ENCODE measurements at places on chromosomes 1 and 21. TPM values are rescaled to one million over a fixed set of nuclear protein-coding genes. Genes with fewer than 3 reads are reported as not detected.

NUP210L gene
- not detected for total RNA-seq

CNN3 gene
- total RNA-seq, result 321 TPM

TCEA3 gene
- total RNA-seq, result 1.7 TPM

TENT5C gene
- 0.78 TPM for total RNA-seq

DPYD gene
- 32.5 TPM for total RNA-seq

LHX4 gene
- 0.20 TPM for total RNA-seq

DDAH1 gene
- total RNA-seq, result 25.5 TPM

HUNK gene
- 0.48 TPM for total RNA-seq

NTNG1 gene
- not detected for total RNA-seq

SELENBP1 gene
- total RNA-seq, result 5.2 TPM

KCNT2 gene
- not detected for total RNA-seq

- peak; percentile 56 for DNase-seq
These were observed 9.0 kb downstream of the TSACC start for GRCh38 chr1:156347331-156347730.

- DNase-seq, result no peak
These were observed 255.1 kb downstream of the NFIA start for GRCh38 chr1:61337441-61337951.

DNA sequence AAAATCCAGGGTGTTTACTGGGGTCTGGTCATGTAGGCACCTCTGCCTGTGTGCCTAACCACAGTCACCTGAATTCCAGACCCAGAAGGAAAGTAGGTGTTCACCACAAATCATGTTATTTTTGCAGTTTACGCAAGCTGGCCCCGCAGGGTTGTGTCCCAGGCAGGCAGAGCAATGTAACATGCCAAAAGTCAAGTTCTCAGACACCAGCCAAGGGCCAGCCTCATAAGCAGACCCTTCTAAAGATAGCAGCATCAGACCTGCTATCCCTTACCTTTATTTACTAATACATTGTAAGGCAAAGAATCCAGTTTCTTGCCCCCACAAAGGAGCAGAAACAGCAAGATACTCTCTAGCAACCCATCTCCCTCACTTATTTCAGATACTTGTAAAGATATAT is 83.0 kb downstream of the GPR161 start:
- DNase-seq, result no peak

GRCh38 chr1:246035060-246035541 is 472.0 kb downstream of the SMYD3 start:
- DNase-seq, result peak; percentile 54

- DNase-seq, result peak; percentile 2
These were observed 53.7 kb downstream of the ZBTB8A start for GRCh38 chr1:32592943-32593342.

DNA sequence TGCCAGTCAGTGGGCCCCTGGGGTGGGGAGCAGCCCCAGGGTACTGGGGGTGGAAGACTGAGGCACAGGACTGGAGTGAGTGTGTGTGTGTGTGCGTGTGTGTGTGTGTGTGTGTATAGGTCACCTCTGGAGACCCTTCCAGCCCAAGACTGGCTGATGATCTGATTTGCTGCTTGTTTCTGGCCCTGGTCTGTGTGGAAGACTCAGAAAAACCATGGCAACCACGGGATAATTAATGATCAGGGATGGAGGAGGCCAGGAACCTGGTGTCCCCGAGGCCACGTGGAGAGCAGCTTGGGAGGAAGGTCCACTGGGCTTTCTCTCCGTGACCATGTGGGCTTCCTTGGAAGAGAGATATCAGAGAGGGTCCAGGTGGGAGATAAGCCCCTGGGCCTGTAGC is 4.8 kb upstream of the ACTL8 start:
- DNase-seq, result no peak

DNA sequence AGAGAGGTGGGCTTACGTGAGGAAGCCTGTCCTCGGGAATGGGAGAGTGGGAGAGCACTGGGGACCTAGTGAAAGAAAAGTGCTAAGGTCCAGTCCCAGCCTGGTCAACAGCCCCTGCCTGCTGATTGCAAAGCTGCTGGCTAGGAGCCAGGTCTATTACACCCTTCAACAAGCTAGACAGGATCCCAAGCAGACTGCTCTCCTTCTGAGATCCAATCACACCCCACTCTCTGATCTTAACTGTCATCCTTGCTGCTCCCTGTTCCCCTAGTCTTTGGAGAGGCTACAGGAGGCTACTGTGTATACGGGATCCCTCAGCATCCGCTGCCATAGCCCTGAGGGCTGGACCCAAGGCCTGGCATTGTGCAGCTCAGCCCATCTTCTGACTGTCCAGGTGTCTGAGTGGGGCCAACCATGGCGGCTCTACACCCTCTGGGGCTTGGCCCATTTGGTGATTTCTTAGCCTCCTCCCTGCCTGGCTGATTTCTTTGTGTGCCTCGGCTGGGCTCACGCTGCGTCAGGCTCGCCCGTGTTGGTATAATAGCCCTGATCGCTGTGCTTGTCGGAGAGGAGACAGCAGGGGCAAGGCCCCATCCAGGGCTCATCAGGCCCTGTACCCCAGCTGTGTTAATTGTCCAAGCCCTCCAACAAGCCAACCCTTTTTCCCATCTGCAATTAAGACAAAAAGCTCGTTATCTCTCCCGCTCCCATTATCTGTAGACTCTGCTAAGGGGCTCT is 43.9 kb downstream of the NAV1 start:
- peak; percentile 73 for DNase-seq

GRCh38 chr1:36123356-36123755 is 1.7 kb downstream of the COL8A2 start:
- no peak for DNase-seq

- DNase-seq, result peak; percentile 64
These were observed at the start of gene SIM2 for GRCh38 chr21:36698981-36699545. SIM2 (plus strand) TSS chr21:36699115; CDS start chr21:36699747, 632 bp downstream.

DNA sequence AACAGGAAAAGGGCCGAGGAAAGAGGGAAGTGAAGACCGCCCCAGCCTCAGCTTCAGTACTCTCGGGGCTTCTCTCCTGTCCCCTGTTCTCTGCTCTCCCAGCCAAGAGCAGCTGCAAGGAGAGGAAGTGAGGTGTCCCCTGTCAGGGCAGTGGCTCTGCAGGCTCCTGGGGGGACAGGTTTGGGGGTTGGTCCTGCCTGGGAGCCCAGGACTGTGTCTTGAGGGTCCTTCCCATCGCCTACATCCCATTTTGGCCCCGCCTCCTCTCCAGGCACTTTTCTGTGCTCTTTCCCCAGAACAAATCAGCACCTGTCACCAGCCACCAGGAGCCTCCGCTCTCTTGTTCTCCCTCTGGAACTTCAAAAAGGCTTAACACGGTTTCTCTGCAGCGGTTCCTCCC is 82.6 kb downstream of the VWA5B1 start:
- DNase-seq, result no peak

DNA sequence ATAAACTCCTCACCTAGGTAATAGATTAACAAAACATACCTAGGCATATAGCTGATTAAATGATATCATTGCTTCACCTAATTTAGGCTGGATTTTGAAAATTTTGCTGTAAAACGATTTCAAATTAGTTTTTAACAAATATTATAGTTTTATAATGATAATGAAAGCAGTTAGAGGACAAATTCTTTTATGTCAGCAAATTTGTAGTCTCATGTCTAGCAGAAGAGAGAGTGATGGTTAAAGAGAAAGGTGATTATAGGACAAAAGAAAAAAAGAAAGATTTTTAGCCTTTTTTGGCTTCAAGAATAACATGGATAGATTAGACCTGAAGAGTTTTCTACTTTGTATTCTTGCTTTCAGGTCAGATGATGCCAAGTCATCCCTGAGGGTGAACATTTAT is 3.6 kb upstream of the DPH5 start:
- no peak for DNase-seq

DNA sequence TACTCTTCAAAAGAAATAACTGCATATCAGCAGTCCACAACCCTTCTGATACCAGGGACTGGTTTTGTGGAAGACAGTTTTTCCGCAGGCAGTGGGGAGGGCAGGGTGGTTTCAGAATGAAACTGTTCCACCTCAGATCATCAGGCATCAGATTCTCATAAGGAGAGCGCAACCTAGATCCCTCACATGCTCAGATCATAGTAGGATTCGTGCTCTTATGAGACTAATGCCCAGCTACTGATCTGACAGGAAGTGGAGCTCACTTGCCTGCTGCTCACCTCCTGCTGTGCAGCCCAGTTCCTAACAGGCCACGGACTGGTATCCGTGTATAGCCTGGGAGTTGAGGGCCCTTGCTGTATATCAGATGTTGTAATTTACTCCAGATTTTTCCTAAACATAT is 11.5 kb downstream of the RO60 start:
- no peak for DNase-seq

All from RPMI7951 (cell line).